CD8-positive, alpha-beta memory T cell (primary cell): ENCODE measurements at places on chromosomes 7 and 10. TPM values are rescaled to one million over a fixed set of nuclear protein-coding genes. Genes with fewer than 3 reads are reported as not detected.

DNA sequence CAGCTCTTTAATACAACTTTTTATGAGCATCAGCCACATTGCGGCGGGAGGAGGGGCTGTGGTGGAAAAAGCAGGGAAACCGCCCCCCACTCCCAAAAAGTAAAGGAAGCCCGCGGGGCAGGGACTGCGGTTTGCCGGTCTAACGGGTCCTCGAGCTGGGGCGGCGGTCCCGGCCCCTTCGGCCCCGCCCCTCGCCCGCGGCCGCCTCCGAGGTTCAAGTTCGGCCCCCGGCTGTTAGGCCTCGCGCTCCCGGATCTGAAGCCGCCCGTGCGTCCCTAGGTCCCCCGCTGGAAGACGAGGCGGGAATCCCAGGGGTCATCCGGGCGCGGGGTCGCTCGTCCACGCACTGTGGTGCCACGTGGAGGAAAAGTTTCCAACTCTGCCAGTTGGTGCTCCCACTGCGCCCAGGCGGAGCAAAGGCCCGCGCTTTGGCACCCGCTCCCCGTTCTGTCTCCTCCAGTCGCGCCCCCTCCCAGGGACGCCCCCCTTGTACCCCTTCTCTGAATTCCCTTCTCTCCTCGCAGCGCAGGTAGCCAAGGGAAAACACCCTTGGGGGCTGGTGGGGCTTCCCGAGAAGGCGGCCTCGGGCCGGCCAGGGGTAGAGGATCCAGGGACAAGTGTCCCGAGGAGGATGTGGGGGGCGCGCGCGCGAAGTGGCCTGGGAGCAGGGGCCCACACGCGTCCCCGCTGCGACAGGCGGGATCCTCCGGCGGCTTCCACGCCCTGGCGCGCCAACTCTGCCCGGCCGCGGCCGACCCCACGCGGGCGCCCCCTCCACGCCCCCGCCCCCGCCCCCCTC, 798 bp upstream of the AUTS2 start:
- H3K36me3 ChIP-seq = no peaks in the 10 kb centered on the region
- H3K4me1 ChIP-seq = peaks cover 12% of the 10 kb centered on the region
- no peak overlapping the region for H3K27ac ChIP-seq

DNA sequence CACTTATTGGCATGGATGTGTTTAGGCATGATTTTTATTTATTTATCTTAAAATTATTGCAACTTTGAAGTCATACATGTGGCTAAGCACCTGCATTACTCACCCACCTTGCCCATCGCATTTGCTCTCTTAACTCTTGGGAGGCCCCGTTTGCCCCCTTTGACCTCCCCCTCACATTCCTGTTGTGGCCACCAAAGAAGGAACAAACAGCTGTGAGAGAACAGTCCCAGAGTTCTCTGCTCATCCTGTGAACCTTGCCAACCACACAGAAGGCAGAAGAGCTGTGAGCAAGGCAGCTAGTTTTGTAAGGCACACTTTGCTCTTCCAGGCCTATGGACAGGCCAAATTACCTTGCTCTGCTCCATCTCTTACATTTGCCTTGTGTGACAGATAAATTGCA, 23.6 kb upstream of the FGL2 start:
- H3K27me3 ChIP-seq = no peaks in the 10 kb centered on the region
- DNase-seq = no peak
- no peaks in the 10 kb centered on the region for H3K36me3 ChIP-seq

IFRD1 gene
- 56.6 TPM for total RNA-seq

UBTD1 gene
- 2.6 TPM for total RNA-seq
